ENCODE measurements at places on chromosomes 3 and 15.

DNA sequence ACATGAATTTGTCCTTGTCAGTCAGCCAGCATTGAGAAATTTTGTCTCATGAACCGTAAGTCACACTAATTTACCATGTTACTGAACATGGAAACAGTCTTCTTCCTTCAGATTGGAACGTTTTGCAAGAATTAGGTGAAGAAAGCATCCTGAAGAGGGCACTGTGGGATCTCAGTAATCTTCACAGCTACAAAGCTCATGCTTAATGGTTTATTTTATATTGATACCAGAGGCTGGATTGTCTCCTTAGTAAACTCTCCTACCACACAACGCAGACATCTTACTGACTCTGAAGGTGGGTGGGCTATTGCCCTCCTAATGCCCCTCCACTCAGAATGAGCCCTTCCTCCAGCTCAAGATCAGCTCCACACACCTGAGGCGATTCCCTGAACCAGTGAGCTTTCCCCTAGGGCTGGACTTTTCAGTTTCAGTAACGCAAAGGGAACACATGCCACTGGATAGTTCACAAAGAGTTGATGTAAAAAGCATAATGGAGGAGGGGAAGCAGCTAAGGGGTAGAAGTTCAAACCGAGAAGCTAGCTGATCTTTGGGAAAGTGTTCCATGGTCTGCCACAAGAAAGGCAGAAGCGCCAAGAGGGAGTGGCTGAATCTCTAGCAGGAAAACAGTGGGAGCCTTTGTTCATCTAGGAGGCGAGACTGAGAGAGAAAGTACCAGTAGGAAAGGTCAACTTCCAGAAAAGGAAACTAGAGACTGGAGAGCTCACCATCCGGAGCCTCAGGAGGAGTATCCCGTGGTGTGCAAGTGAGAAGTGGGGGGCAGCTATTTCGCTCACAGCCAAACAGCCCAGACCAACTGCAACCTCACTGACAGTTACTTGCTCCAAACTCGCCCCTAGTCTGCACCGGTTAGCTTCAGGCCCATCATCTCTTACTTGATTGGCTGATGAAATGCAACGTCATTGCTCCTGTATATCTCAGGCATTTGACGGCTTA, at the start of gene SLC9C1:
Gene SLC9C1, minus strand, starts transcription at position 849 of the 954 bp plus-strand sequence. CDS start 7,425 bp downstream, outside the sequence.
- peak; percentile 84 for DNase-seq

DNA sequence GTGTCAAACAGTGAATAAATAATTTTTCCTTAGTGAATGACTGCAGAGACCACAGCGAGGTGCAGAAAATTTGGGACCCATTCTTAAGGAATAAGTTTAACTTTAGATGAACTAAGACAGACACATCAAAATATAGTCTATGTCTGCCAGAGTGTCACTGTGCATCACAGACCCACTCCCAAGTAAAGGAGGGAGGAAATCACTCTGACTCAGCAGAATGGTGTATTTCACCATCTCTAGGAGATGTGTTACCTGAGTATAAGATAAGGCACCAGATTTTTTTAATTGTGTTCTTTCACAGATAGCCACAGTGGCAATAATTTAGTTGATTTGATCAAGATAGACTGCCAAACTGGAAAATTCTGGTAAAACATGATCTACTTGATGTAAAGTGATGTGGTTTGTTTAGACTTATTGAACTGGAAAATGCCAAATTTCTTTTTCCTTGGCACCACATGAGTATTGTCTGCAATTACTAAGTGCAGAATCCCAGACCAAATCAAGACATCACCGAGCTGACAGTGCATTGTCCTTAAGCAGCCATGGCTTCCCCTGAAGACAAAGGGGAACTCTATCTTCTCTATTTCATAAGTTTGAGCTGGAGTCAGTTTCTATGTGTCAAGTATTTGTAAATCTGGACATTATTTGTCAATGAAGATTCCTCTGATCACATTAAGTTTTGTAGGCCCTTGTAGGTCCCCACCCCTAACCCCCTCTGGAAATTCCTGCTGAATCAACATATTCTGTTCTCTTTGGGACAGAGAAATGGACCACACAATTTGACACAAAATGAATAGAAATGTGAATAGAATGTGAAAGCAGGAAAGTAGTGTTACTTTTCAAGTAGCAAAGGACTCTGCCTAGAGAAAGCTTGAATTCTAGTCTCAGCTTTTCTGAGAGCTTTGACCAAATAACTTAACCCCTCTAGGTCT, 47.6 kb downstream of the TIPARP start:
- no peak for DNase-seq

GRCh38 chr15:73366766-73367623, 1.8 kb downstream of the HCN4 start:
- DNase-seq: no peak

- no peak for DNase-seq
Observed at GRCh38 chr3:193879864-193880242, 256.1 kb upstream of the HES1 start.

- peak; percentile 95 for DNase-seq
Observed at GRCh38 chr15:85582131-85583079, 202.0 kb downstream of the AKAP13 start.

DNA sequence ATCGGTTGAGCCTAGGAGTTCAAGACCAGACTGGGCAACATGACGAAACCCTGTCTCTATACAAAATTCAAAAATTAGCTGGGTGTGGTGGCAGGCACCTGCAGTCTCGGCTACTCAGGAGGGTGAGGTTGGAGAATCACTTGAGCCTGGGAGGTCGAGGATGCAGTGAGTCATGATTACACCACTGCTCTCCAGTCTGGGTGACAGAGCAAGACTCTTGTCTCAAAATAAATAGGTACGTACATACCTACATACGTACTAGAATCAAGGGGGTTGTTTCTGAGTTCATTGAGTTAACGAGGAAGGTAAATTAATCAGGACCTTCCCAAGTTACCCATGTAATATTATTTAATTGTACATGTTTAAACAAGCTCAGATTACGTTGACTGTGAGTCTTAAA, 97.5 kb downstream of the CHL1 start:
- no peak for DNase-seq

DNA sequence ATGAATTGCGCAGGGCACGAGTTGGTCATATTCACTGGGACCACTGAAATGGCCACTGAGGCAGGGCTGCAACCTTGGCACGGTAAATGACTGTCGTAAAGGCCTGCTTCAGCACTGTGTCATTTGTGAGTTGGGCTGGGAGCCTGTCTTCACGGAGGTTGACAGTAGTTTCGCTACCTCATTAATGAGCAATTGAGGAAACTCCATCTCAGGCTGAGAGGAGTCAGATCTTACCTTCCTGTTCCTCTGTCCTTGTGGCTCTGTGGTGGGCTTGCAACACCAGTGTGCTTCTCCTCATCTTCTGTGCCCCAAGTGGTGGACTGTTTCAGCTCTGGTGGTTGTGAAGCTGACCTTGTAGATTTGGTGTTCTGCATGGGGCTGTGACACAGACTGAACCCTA, 80.1 kb upstream of the EIF1B start:
- no peak for DNase-seq

GRCh38 chr3:31466866-31467265, 65.9 kb upstream of the STT3B start:
- DNase-seq: no peak

- DNase-seq: no peak
Observed at GRCh38 chr15:55230051-55230670, 33.4 kb upstream of the RSL24D1 start.

DNA sequence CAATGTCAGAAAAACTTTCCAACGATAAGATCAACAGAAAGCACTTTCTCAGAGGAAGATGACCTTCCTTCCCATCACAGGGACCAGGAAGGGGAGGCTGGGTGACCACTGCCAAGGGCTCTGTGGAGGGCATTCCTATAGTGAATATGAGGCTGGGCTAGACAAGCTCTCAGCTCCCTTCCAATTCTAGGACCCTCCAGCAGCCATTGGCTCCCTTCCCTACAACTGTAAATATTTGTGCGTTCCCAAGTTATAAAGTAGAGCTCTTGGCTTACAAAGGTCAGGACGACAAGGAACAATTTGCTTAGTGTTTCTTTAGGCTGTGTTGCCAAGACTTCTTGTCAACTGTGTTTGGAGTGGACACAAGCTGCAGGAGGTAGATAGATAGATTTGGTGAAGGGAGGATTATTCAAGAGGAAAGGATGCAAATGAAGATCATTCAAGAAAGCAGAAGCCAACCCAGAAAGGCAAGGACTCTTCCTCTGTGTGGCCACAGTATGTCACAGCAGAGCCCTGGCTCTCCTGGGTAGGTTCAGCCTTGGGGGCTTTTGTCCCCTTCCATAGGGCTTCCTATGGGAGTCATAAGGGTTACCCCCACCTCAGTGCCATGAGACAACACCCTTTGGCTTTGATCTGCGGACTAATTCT, 223.6 kb upstream of the TLE3 start:
- DNase-seq: no peak

DNA sequence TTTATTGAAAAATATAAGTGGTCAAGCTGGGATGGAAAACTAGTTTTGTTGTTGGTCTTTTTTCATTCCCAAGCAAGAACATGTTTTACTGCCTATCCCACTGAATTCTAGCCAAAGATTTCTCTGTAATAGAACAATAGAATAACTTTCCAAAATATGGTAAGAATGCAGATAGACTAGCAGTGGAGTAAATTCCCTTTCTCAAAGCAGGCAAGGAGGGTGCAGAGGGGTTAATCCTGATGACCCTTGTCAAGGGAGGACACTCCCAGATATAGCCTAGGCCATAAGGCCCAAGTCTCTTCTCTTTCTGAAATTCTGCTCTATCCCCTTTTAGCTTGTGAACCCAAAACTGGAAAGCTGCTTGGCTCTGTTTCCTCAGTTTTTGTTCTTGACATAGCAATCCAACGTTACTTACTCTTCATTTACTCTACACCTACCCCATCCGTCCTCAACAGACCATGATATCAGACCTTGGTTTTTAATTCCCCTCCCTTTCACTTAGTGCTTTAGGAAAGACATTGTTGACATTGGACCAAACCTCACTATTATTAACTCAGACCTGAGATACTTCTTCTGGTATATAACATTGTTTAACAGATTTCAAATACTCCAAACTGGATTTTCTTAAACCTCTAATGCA, 453.6 kb upstream of the THBS1 start:
- DNase-seq: no peak

GRCh38 chr3:10255835-10256234, 7.6 kb downstream of the TATDN2 start:
- no peak for DNase-seq

DNA sequence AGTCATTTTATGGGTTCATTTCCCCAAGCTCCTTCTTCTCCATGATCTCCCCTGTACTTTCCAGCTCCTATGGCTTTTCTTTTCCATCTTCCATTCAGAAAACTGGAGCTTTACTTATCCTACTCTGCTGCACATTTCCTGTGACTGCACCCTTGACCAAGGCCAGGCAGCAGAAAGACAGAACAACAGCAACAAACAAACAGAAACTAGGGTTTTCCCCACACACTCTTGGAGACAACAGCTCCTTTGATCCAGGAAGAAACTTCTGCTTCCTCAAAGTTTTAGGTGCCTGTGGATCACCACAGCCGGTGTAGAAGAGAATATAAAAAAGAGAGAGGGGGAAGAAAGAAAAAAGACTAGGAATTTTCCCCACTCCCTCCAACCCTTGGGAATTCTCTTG, 342.3 kb upstream of the CFAP20DC start:
- DNase-seq: no peak

GRCh38 chr3:136909187-136909586, 47.2 kb downstream of the NCK1 start:
- no peak for DNase-seq

DNA sequence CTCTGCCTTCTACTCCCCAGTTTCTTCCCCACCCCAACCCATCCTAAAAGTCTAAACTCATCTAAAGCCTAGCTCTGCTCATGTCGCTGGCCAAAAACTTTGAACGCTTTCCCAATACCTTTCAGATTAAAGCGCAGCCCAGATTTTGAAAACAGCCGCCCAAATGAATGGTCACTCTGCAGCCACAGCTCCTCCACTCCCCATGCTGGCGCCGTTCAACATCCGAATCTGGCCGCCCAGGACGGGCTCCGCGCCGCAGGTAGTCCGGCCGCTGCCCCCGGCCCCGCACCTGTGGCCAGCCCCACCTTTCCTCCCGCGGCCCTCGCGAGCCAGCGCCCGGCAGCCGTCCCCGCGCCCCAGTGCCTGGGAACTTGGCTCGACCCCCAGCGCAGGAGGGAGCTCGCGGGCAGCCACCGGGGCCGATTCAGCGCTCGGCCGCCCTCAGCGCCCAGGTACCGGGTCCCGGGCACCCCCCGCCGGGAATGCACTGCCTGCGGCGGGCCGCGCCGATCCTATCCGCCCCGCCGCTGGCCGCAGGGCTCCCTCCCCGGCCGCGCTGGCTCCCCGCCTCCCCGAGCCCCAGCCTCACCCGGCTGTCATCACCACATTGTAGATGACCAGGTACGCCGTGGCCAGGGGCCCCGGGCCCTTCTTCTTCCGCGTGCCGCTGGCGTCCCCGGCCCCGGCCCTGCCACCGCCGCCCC, 417 bp downstream of the HACD2 start:
- DNase-seq: no peak

GRCh38 chr3:118755253-118755801, 279.3 kb downstream of the IGSF11 start:
- no peak for DNase-seq

DNA sequence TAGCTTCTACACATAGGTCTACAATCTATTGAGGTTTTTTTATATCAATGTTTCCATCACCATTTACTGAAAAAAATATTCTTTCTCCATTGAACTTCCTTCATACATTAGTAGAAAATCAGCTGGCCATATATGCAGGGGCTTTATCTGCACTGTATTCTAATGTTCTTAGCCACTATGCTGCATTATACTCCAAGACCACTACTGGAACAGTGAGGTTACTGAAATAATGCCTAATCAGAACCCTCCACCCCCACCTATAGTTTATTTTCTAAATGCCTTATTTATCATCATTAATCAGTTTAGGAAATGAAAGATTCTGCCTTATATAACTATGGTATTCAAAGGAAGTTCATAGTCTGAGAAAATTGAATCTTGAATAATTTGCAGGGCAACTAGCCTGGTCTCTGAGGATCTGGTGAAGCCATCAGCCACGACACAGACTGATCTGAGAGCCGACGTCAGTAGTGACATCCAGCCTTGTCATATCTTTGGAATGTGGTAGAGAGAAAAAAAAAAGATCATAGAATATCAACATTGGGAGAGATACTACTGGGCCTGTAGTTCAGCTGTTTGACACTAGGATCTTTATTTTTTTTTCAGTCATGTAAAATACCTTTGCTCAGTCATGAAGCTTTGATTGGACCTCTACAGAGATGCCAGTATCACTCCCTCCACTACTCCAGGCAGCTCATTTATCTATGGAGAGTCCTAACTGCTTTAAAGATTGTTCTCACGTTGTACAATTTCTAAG, 66.6 kb downstream of the P3H2 start:
- no peak for DNase-seq

DNA sequence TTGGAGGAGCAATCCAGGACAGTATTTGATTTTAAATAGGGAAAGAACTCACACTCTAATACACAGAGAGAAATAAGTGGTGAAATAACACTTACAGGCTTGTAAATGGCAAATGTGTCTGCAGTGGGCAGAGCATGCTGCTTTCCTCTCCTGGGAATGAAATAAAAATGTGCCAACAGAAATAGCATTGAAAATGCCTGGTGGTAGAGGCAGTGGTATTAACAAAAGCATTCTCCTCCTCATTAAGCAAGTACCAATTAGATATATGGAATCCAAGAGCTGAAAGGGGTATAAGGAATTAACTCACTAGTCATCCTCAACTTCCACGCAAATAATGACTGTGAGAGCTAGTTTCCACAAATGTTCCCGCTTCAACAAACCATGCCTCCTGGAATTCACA, 364.1 kb upstream of the KCNMB2 start:
- DNase-seq: no peak
